ENCODE measurements at places on chromosomes 3 and 15.

DNA sequence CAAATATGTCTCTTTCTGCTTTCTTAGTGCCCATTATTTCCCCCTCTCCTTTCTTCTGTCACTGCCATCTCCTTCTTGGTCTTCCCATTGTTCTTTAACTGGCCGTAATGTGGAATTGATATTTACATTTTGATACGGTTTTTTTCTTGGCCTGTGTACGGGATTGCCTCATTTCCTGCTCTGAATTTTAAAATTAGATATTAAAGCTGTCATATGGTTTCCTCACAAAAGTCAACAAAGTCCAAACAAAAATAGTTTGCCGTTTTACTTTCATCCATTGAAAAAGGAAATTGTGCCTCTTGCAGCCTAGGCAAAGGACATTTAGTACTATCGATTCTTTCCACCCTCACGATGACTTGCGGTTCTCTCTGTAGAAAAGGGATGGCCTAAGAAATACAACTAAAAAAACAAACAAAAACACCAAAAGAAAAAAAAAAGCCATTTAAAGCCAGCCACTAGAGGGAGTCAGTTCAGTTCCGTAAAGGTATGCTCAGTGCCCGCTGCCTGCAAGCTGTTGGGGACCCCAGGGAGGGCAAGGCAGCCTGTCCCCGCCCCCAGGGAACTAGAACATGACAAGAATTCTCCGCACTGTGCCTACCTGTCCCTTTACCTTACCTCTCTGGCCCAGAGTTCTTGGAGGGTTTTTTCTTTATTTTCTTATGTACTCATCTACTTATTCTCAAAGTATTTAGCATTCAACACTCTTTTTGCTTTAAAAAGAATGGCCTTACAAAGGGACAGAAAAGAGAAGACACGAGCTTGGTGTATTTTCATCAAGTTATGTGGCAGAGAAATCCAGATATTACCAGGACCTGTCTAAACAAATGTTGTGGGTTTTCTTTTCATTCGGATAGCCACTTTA is 30.0 kb upstream of the NR2E3 start:
- DNase-seq = no peak

DNA sequence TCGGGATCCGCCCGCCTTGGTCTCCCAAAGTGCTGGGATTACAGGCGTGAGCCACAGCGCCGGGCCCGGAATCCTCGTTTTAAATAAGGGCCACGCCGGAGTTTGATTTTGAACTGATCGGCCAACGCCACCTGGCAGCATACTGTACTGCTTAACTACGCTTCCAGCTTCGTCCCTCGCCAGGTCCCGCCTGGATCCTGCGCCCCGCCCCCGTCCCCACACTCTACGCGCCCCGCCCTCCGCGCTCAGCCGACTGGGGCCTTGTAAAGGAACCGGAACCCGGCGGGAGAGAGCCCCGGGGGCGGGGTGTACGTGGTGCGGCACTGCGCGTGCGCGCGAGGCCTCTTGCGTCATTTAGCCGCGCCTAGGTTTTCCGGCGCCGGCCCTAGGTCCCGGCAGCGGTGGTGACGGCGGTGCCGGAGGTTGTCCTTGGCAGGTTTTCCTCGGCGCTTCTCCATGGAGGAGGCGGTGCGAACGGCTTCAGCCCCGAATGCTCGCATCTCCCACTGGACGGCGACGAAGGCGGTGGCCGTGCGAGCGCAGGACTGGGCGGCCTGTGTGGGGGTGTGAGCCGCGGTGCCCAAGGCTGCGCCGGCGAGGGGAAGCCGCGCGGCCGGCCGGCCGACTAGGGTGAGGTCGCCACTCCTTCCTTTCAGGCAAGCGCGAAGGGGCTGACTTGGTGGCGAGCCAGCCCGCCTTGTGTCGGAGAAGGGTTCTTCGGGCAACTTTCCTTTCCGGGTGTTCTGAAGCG is at the start of gene NIPA2:
Gene NIPA2 (plus strand): TSS at position 375 of the 751 bp plus-strand sequence. CDS start 13,066 bp downstream, outside the sequence.
- peak; percentile 91 for DNase-seq

DNA sequence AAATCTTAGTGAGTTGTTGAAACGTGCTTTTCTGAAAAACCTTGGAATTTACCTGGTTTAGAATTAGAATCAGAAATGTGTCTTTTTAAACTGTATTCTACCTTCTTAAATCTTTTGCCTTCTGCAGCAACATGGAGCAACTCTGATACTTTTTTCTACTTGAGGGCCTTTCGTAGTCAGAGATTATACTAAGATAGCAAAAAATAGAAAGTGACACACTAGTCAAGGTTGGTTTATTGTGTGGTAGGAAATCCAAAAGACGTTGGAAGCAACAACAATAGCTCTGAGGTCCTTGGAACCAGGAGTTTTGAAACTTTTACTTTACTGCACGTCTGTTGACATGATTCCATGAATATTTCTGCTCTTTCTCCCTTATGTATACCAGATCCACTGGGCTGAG is 294.9 kb downstream of the LPP start:
- DNase-seq = no peak

- no peak for DNase-seq
Observed at GRCh38 chr3:149726716-149727407, 25.4 kb downstream of the COMMD2 start.

DNA sequence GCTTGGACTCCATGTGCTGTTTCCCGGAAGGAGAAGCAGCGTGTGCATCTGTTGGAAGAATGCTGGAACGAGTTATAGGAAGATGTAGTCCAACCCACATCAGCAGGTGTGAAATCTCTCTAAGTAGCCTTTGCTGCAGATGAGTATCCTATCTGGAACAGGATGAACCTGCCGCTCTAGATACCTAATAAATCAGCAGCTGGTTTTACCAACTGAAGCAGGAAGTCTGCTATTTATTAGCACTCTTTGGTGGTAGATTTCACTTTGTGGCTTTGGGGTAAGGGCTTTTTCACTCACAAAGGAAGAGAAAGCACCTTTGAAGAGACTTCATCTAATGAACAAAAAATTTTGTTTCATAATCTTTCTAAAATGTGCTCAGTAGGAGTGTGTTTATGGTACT is 66.4 kb downstream of the DCUN1D1 start:
- no peak for DNase-seq

- DNase-seq = no peak
Observed at GRCh38 chr15:50873935-50874361, 34.5 kb upstream of the AP4E1 start.

DNA sequence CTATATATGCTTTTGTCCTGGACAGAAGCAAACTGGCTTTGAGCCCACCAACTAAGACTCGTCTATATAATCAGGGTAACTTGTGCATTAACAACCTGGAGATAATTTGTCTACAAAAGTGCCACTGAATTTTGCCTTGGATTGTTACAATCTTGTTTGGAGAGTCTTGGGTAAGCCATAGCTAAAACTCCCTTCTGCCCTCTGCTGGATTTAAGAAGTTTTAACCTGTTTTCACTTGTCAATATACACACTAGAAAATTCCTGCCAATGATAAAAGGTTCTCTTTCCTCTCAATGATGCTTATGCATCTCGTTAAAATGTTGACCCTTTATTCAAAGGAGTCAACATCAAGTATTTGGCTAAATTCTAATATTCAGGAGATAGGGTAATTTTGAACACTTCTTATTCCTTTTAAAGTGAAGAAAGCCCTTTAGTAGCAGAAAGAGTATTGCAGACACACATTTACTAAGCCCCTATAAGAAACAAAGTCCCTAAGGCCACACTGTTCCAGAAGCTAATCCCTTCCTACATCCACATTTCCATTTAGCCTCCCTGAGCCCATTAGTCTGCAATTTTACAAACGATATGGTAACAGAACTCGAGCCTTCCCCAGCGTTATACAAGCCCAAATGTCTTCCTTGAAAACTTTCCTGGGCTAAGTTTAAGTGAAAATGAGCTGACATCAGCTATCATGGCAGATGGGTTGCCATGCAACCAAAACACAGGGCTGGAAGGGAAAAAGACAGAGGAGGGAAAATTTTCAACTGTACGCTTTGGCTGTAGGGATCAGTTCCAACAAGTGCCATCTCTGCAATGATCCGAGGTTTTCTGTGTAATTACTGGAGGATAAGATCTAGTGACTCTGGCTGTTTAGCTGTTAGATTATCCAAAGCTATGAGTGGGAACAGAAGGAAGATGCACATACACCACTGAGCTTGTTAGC is 75.9 kb upstream of the FGF12 start:
- DNase-seq = no peak

DNA sequence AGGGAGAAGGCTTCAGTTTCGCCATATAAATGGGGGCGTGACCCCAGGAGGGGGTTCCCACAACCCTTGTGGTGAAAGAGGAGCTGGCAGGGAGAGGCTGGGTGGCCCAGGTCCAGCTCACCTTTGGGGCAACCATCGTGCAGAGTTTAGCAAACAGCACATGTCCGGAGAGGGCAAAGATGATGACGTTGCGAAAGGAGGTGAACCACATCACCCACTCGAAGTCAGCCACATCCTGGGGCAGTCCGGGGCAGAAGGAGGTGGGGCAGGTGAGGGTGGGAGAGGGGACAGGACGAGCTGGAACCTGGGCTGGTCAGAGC is 3.7 kb downstream of the HHATL start:
- no peak for DNase-seq

- no peak for DNase-seq
Observed at GRCh38 chr15:97592778-97593177, 367.7 kb upstream of the ARRDC4 start.

DNA sequence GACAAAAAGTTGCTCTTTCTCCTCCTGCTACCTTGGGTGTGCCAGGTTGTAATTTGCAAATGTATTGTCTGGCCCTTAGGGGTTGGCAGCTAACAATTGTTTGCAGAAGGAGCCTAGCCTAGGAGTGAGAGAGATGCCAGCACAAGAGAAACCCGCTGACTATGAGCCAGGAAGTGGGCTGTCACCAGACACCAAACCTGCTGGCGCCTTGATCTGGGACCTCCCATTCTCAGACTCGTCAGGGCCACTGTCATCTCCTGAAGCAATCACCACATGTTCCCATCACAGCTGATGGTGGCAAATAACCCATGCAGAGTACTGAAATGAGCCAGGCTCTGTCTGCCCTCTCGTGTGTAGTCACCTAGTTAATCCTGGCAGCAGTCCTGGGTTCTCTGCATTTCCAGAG is 406.4 kb upstream of the NPAP1 start:
- DNase-seq = no peak

GRCh38 chr3:155229086-155229485 is 64.4 kb downstream of the STRIT1 start:
- no peak for DNase-seq

DNA sequence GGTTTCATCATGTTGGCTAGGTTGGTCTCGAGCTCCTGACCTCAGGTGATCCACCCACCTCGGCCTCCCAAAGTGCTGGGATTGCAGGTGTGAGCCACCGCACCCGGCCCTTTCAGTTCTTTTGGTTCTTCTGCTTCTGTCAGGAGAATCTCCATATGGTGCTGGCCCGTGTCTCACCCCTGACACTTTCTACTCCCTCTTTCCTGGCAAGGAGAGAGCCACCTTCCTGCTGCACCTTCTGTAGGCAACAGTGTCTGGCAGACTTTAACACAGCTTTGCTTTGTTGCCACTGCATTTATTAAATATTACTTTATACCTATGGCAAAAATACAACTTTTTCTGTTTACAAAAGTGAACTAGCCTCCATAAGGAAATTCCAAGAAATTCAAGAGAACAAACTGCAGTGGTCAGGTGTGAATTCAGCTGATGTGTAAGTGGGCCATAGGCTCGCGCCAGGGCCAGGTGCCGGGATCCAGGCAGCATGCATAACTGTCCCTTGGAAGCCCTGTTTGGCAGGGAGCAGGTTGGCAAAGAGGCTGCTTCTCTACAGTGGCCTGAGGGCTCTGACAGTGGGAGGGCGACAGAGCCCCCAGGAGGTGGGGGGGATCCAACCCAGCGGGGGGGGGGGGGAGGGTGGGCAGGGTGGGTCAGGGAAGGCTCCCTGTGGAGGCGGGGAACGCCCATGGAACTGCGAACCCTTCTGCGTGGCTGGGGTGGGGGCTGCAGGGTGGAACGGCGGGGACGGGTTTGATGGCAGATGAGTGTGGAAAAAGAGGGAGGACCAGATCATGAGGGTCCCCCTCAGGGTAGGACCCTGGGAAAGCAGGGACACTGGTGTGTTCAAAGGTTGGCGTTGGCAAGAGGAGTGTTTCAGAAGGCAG is 21.1 kb downstream of the CTSH start:
- no peak for DNase-seq

- no peak for DNase-seq
Observed at GRCh38 chr15:52368402-52368801, 72.8 kb upstream of the MYO5C start.

- DNase-seq = no peak
Observed at GRCh38 chr15:75230016-75230343, 28.2 kb upstream of the GOLGA6C start.

- no peak for DNase-seq
Observed at GRCh38 chr3:106089806-106090205, 221.0 kb upstream of the CBLB start.

- DNase-seq = no peak
Observed at GRCh38 chr15:56933410-56933809, 15.0 kb downstream of the TCF12 start.

DNA sequence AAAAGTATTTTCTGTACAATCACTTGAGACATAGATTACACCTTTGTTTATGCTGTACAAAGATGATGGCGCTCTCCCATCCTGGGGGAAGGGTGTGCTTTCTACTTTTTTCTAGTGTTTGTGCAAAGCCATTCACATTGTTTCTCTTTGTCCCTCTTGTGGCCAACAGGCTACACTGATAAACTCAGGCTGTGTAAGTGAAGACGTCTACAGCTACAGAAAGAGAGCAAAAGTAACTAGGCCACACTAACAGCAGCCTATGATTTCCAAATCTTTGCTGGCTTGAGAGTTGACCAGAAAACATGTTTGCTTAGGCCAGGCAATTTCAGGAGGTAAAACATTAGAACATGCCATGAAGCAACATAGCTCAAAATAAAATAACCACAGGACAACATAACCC is 75.1 kb downstream of the FOXB1 start:
- no peak for DNase-seq

DNA sequence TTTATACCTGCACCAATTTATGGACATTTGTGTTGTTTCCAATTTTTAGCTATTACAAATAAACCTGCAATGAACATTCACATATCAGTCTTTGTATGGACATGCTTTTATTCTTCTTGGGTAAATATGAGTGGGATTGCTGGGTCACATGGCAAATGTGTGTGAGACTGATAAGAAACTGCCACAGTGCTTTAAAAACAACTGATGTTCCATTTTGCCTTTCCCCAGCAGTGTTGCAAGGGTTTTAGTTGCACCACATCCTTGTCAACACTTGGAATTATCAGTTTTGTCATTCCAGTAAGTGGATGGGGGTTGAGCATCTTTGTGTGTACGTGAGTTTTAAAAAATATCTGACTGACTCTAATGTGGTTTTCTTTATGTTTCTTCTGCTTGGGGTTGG is 191.2 kb downstream of the PLCL2 start:
- DNase-seq = no peak

All from hypothalamus (tissue), 51 donors.